ENCODE measurements at places on chromosomes 13 and 19.

- no peak for DNase-seq
Observed at GRCh38 chr13:113577881-113578435, 6.6 kb upstream of the TFDP1 start.

GRCh38 chr19:19637523-19638251 lies 5.8 kb downstream of the GMIP start:
- no peak for DNase-seq

- peak; percentile 36 for DNase-seq
Observed at GRCh38 chr19:2282062-2282861, at the start of gene PEAK3. Gene PEAK3 (minus strand): TSS chr19:2282175. CDS start chr19:2280931, 1,244 bp downstream.

DNA sequence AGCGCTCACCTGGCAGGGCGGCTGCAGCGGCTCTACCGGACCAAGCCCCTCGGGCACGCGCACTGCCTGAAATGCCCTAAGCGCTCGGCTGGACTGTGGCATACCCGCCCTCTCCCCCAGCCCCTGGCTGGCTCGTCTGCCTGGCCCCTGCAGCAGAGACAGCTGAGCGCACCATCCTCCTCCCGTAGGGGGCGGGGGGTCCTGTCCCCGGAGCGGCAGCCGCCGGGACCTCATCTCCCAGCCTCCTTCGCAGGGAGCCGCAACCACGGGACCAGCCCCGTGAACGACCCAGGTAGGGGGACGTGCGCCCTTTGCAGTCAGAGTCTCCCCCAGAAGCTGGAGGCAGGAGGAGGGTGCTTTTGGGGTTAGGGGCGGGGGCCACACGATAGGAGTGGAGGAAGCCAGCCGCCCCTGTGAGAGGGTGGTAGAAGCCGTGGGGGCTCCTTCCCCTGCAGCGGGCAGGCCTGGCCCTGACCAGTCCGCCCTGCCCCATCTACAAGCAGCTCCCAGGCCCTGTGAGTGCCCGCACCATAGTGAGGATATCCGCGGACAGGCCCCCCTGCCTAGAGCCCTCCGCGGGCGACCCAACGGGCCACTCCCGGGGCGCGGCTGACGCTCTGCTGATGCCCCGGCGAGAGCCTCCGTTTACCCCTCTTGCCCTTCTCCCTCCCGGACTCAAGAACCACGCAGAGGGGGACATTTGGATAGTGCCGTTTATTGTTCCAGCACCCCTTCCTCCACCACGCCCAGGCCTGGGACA lies 34.2 kb downstream of the ZNF787 start:
- no peak for DNase-seq

GRCh38 chr19:41547569-41547968 lies 28.4 kb upstream of the CEACAM21 start:
- DNase-seq, result no peak

GRCh38 chr19:49155005-49155819 lies at the start of gene HRC:
Gene HRC (minus strand): TSS chr19:49155396. CDS start chr19:49155237, 159 bp downstream.
- no peak for DNase-seq

- no peak for DNase-seq
Observed at GRCh38 chr19:42282819-42283187, 13.8 kb downstream of the CIC start.

DNA sequence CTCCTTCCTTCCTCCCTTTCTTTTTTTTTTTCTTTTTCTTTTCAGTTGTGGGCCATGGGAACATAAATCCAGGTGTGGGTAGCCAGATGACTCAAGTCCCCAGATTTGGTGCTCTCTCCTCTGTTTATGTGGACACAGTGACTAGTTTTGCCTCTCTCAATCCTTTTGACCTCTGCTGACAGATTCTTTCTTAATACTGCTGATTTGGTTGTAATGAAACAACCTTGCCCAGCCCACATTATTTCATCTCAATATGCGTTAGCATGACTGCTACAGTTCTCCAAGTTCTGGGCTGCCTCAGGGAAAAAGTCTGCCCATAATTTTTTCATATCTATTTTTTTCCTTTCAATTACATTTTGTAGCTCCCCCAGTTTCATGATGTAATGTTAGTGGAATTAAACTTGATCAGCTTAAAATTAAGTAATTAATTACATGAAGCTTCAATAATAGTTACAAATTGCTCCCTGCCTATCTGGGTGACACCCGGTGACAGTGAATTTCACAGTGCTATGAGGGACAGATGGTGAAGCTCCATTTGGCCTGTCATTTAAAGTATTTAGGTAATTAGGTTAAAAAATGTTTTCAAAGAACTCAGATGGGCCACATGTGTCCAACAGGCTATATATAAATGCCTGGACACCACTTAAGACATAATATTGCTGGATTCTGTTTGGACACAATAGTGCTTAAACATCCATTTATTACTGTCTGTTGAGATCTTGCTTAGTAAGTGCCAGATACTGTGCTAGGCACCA lies 118.8 kb upstream of the FRY start:
- DNase-seq, result no peak

DNA sequence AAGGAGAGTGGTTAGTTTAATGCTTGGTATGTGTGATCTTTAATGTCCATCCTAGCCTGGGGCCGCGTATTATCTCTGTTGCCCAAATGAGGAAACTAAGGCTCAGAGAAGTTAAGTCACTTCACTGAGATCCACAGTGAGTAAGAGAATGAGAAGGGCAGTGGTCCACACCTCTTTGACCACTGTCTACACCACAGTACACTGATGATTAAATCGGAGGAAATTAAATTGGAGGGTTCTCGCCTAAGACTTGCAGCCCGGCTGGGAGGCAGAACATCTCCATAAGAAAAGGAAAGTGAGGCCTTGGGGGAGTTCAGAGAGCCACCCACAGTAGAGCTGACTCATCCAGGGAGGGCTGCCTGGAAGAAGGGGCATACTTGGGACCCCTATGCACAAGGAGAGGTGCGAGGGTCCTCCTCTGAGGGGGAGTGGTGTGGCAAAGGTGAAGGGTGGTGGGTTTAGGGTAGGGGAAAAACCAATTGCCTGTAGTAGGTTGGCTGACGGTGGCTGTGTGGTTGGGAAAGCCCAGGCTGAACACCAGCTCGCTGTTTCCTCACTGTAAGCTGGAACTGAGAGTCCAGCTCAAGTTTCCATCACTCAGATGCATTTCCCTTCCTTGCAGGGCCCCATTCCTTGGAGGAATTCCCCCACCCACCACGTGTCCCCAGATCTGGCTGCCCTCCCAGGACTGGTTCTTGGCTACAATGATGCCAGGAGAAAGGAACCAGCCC lies 15.0 kb upstream of the DHRS12 start:
- no peak for DNase-seq

GRCh38 chr19:33496038-33496895 lies 25.3 kb downstream of the PEPD start:
- no peak for DNase-seq

DNA sequence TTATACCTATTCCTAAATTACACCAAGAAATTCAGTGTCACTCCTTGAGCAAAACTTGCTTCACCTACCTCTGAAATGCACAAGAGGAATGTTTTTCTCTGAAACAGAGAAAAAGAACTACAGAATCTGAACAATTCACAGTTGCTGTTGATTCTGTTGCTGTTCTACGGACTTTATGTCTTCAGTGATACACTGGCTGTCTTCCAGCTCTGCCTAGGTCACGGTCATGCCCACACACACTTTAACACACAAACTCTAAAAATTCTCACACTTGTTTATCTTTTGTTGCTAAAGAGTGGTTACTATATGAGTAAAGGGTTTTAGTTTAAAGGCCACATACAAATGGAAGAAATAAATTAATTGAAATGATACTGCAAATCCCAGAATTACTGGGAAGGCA lies 124.4 kb upstream of the SPRY2 start:
- no peak for DNase-seq

DNA sequence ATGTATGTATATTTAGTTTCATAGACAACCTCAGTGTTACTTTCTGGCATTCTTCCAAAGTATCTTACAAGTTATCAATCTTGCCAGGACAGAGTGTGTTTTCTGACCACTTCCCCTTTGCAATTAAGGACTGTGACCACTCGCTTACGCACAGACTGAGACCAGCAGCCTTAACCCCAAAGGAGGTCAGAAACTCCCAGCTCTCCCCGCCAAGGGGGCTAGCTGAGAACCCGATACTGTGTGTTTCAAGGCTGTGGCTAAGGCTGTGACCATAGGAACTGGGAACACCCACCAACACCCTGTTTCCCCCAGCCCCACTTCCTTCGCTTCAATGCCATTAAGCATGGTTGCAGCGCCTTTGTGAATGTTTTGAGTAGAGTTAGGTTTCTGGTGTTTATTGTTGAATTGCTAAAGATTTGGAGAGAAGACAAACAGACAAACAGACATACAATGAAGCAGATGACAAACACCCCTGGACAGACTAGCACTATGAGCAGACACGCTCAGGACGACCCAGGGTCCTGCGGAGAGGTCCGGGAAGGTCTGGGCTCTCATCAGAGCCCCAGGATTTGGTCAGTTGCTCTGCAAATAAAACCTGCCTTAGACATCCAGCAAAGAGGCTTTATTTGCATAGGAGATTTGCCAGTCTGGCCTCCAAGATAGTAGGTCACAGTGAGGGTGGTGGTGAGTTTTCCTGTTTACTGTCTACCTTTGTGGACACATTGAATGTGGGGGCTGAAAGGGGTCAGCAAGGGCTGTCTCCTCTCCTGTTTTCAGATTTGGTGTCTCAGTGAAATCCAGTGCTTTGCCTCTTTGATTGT lies 25.0 kb upstream of the TNFSF11 start:
- DNase-seq, result no peak

GRCh38 chr13:28654276-28654675 lies 4.7 kb upstream of the POMP start:
- no peak for DNase-seq

GRCh38 chr13:30418075-30418716 lies 4.1 kb upstream of the UBE2L5 start:
- DNase-seq, result no peak

Measured in hippocampal formation (tissue), 2 donors.